ENCODE measurements at places on chromosomes 2 and 18. TPM values are rescaled to one million over a fixed set of nuclear protein-coding genes. Genes with fewer than 3 reads are reported as not detected.

- no peak for DNase-seq
These were observed 431 bp upstream of the CNRIP1 start for GRCh38 chr2:68320118-68320641.

C1QL2 gene
- polyA plus RNA-seq: not detected

DNA sequence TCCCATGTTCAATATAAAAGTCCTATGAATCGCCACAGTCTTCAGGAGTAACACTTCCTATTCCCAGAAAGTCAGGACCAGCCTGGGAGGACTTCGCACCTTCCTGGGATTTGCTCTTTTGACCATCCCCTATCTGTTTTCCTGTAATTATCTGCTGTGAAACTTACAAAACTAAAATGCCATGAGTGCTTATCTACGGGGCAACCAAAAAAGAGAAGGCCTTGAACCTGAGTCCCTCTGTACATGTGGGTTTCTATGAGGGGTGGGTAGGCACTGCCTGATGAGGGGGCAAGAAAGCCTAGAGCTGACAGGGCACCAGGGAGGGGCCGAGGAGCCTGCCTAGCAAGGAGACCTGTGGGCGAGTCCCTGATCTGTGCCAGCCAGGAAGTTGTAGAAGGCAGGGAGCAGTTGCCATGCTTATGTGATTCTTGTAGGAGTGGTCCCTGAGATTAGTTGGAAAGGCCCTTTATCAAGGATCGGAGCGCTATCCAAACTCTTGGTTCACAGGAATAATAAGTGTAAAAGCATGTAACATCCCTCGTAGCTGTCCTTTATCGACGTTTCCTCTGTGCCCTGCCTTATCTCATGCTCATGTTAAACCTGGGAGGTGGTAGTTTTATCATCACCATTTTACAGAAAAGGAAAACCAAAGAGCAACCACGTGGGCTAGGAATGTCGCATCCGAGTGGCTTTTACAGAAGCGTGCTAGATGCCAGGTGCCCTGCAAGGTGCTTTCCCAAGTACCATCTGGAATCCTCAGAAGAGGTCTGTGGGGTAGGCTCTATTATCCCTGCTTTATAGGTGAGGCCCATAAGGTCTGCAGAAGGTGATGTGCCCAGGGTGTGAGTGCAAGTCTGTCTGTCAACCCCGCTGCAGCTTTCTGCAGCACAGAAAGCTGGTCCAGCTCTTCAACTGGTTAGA lies 111.8 kb downstream of the B3GNT2 start:
- no peak for DNase-seq

NR4A2 gene
- 1.4 TPM for polyA plus RNA-seq

IL36RN gene
- not detected for polyA plus RNA-seq

DNA sequence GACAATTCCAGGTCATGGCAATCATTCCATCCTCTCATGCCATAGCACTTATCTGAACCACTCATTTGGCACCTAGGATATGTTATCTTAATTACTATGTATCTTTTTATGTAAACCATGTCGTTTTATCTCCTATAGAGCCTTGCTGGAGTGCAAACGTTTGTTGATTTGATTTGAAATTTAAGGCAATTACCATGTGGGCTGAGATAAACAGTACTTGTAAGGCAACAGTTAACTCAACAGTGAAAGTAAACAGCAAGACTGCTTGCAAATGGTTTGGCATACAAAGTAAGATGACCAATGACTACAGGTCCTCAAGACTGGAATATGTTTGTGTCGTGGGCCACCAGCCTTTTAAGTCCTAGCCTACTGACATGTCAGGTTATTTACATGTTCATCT lies 133.7 kb upstream of the ZFP36L2 start:
- DNase-seq: no peak

KLHL41 gene
- polyA plus RNA-seq: 0.08 TPM

Data from endothelial cell of umbilical vein (primary cell).